Renal pelvis (tissue), 12 donors: ENCODE measurements at places on chromosomes 6 and 20. TPM values are rescaled to one million over a fixed set of nuclear protein-coding genes. Genes with fewer than 3 reads are reported as not detected.

OPRL1 gene
- polyA plus RNA-seq, result 1.1 TPM

TPD52L1 gene
- polyA plus RNA-seq, result 95.6 TPM

TPBG gene
- 24.8 TPM for polyA plus RNA-seq

SLC22A3 gene
- polyA plus RNA-seq, result 7.2 TPM

LY6G6F gene
- 1.0 TPM for polyA plus RNA-seq

MCHR2 gene
- not detected for polyA plus RNA-seq

SLC22A23 gene
- 10.7 TPM for polyA plus RNA-seq

TCF21 gene
- polyA plus RNA-seq, result 181 TPM

NKAIN2 gene
- 18.0 TPM for polyA plus RNA-seq

CALHM6 gene
- 5.1 TPM for polyA plus RNA-seq
